Substantia nigra (tissue), 51 donors: ENCODE measurements at places on chromosomes 3 and 15.
A peak's percentile ranks its signal among the peaks of the same experiment; 100 is the strongest.

GRCh38 chr3:150523538-150523937 lies 22.8 kb downstream of the SERP1 start:
- DNase-seq, result no peak

DNA sequence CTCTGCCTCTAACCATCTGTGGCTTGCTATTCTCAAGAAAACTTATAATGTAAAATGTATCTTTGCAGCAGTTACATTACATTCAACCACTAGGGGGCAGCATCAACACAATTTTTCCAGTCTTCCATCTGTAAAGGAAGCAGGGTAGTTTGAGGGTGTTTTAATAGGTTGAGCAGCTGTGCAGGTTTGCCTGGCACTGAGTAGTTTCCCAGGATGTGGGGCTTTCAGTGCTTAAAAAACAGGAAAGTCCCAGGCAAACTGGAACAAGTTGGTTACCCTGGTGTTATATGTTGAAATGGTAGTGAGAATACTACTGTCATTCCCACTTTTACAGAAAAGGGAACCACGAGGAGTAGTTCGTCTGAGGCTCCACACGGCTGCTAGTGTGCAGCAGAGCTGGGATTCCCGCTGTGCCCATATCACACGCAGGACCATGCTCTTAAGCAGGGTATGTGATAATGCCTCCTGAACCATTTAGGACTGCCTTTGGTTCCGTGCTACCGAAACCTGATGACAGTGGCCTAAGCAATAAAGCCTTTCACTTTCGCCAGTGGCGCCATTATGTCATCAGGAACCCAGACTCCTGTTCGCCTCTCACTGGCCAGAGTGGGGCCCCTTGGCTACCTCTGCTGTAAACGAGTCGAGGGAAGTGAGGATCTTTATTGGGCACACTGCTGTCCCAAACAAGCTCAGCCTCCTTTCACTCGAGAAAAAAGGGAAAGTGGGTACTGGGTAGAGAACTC lies 64.7 kb upstream of the ZBTB38 start:
- DNase-seq, result peak; percentile 62

- DNase-seq, result no peak
Measured at GRCh38 chr3:142705198-142705597, 18.6 kb upstream of the TRPC1 start.

DNA sequence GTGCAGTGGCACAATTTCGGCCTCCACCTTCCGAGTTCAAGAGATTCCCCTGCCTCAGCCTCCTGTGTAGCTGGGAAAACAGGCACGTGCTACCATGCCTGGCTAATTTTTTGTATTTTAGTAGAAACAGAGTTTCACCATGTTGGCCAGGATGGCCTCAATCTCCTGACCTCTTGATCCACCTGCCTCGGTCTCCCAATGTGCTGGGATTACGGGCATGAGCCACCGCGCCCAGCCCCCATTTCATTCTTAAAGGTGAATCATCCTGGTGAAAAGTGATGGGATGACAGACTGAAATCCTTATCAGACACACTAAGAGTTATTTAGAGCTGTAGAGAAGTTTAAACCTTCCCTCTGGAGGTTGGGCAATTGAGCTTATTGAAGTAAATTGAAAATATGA lies 24.1 kb upstream of the SERPINI2 start:
- DNase-seq, result no peak

DNA sequence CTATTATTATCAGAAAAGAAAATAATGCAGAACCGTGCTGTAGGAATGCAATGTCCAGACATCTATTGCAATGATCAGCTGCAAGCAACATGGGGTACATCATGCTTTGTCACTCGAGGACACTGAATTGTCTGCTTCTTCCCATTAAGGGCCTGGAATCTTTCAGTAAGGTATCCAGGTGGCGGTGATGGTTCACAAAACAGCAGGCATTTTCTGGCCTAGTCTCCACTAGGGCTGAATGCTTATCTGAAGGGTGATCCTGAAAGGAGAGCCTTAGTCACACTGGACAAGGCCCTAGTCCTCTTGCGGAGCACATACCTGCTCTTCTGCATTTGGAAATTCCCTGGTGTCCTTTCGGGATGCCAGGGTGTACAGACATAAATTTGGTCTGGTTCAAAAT lies 21.2 kb downstream of the ITPR1 start:
- no peak for DNase-seq

DNA sequence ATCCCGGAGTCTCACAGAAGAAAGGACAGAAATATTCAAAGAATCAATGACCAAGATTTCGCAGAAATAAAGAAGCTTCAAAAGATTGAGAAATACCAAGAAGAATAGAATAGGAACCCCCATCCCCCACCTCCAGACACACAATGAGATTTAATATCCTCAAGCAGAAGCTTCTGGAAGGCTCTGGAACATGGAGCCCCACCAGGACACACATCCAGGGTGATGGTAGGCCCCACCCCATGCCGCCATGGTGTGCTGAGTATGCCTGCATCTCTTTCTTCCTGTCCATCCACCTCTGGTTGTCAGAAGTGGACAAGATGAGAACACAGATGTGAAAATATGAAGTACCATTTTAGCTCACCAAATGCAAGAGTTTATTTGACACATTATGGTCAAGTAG lies 19.3 kb downstream of the PRR23E start:
- DNase-seq, result no peak

- no peak for DNase-seq
Measured at GRCh38 chr3:74862476-74862875, 248.0 kb upstream of the CNTN3 start.

GRCh38 chr3:150922611-150923010 lies 17.4 kb upstream of the MINDY4B start:
- DNase-seq, result no peak

DNA sequence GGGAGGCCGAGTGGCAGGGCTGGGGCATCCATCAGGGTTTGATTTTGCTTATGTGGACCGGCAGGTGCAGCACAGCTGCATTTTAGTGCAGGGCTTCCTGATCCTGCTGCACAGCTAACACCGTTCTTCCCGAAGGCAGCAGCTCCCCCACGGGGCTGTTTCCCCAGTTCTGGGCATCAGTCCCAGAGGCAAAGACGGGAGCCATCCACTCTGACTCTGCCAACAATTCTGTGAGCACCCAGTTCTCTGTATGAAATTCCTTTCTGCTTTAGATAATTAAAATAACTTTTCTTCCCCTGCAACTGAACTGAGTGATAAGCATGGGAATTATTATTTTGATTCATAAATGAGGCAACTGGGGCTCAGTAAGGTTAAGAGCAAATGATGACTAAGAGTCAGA lies 262.9 kb upstream of the ATP10A start:
- DNase-seq, result no peak

DNA sequence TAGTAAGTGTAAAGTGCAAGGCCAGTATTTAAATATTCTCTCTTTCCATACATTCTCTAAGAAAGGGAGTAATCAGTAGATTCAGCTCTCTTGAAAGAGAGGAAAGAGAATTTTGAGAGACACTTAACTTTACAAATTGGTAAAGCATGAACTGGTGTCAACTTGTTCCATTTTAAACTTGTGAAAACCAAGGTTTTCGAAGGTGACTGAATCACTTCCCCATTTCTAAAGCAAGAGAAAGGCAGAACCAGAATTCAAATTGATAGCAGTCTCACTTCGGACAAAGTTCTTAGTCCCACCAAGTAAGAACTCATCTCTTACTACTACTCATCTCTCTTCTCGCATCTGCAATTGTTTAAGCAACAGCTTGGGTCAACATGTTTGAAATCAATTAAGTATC lies 22.4 kb downstream of the TJP1 start:
- DNase-seq, result no peak

DNA sequence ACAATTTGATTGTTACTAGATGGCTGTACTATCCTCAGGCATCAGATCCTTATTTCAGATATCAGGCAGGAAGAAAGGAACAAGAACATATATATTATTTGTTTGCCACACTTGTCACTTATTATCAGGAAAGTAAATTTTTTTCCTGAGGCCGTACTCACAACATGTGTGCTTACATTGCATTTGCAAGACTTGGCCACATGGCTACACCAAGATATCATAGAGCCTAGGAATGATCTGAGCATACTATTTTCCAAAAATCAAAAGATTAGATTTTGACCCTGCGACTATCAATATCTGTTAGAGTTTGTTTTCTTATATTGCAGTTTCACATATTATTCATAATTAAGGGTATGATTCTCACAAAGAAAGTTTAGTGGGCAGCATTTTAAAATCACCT lies 426.2 kb upstream of the BCHE start:
- no peak for DNase-seq

GRCh38 chr15:100092034-100092433 lies 249.7 kb downstream of the ADAMTS17 start:
- DNase-seq, result no peak

DNA sequence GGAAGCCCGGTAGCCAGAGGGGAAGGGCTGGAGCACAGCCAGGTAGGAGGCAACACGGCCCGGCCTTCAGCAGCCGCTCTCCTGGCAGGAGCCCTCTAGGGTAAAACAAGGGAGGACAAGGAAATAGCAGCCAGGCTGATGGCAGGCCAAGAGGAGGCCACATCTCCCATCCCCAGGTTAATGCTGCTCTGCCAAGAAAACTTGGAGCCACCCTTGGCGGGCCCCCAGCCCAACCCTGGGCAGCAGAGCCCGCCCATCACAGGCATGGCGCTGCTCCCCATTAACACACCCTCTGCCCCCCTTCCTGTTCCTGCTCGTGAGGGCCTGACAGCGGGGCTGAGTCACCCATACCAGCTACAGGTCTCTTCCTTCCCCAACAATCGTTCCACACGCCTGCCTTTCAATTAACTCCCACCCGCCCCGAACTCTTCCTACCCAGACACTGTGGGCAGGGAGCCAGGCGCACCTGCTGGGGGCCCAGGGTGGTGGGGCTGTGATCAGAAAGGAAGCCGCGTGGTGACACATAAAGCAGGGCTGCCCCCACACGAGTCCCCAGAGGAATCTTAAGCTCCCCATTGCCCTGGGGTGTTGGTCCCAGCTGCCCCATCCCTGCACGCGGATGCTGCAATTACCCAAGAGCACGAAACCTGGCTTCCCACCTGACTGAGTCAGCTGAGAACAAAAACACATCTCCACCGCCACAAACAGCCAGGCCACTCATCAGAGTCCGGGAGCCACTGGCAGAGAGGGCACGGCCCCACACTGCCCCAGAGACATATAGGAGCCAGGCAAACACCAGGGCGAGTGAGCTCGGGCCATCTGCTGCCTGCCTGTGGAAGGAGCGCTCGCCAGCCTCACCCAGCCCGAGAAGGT lies at the start of gene C15orf62:
Gene C15orf62, plus strand, starts transcription at position 707 of the 873 bp plus-strand sequence. CDS start 516 bp downstream, outside the sequence.
- DNase-seq, result no peak

DNA sequence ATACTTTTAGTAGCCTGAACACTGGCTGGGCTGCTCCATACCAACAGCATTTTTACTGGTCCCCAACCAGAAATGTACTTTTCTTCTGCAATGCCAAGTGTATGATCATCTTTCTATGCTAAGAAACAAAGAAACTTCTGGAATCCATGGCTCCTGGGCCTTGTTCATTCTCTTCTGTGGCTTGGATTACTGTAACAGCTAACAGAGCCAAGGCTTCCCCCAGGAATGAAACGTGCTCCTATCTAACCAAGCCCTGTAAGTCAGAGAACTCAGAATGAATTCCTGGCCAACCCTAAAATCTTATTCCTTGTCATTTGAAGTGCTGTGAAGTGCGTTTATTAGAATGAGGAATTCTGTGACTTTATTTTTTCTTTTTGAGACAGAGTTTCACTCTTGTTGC lies 102.9 kb upstream of the RAD18 start:
- DNase-seq, result no peak

- DNase-seq, result no peak
Measured at GRCh38 chr3:120177707-120178306, 83.6 kb upstream of the GSK3B start.

GRCh38 chr3:194929578-194929960 lies 243.9 kb downstream of the FAM43A start:
- DNase-seq, result no peak

DNA sequence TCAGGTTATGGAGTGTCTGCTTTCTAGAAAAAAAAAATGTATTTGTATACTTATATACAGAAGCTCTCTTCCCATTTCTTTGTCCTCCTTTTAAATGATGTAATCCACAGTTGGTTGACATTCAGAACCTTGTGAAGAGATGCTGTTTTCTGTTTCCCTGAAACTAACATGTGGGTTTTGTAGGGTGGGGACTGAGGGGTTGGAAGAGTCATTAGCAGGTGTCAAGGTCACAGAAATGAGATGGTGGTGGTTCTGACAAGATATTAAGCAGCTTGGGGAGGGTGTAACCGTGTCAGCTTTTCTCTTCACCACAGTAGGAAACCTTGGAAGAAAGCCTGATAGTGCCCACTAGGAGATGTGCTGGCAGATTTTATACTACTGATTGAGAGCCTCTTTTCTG lies 2.4 kb downstream of the RASA2 start:
- no peak for DNase-seq

- no peak for DNase-seq
Measured at GRCh38 chr3:185981621-185982020, 43.8 kb upstream of the TRA2B start.

- DNase-seq, result peak; percentile 59
Measured at GRCh38 chr3:58490860-58491501, 915 bp upstream of the KCTD6 start.

GRCh38 chr3:45868213-45868612 lies 18.1 kb upstream of the CCR9 start:
- DNase-seq, result no peak

DNA sequence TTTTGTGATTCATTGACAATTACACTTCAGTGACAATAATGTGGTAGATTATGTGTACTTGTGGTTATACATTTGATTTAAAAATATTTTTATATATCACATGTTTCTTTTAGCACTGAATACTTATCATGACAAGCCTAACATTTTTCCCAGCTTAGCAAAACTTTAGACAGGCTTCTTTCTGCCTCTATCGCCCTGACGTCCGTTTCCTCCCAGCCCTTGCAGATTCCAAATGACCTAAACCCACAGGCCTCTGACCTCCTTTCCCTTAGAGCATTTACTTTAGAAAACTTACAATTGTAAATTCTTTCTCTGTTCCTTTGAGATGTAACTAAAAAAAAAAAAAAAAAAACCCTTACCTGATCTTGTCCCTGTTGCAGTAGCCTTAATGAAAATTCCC lies 326.1 kb downstream of the UNC13C start:
- DNase-seq, result no peak

DNA sequence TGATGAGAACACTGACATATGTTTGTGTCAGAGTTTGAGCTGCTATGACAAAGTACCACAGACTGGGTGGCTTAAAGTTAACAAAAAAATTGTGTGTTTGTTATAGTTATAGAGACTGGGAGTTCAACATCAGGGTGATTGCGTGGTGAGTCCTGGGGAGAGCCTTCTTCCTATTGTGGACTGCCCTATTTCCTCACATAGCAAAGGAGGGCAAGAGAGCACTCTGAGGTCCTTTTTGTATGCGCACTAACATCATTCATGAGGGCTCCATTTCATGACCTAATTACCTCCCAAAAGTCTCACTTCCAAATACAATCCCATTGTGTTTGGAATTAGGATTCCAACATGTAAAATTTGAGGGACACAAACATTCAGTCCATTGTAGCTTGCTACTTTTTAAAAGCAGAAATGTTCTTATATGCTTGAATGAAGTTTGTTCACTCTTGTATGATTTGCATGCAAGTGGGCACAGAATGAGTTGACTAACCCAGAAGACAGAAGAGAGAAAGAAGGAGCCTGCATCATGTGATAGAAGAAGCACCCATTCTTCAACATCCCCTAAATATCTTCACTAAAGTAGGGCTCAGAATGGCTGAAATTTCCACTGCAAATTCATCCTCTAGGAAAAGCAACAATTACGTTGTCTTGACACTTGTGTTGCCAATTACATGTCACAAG lies 18.9 kb upstream of the ALCAM start:
- no peak for DNase-seq

- DNase-seq, result no peak
Measured at GRCh38 chr3:30613133-30613825, 6.9 kb downstream of the TGFBR2 start.

- no peak for DNase-seq
Measured at GRCh38 chr3:152613851-152614250, 221.1 kb upstream of the P2RY1 start.
